ENCODE measurements at places on chromosomes 7 and 10.

GRCh38 chr7:21642422-21642821 is 99.6 kb downstream of the DNAH11 start:
- DNase-seq = no peak

- no peak for DNase-seq
These were observed 24.0 kb upstream of the RHOBTB1 start for GRCh38 chr10:60967854-60968484.

DNA sequence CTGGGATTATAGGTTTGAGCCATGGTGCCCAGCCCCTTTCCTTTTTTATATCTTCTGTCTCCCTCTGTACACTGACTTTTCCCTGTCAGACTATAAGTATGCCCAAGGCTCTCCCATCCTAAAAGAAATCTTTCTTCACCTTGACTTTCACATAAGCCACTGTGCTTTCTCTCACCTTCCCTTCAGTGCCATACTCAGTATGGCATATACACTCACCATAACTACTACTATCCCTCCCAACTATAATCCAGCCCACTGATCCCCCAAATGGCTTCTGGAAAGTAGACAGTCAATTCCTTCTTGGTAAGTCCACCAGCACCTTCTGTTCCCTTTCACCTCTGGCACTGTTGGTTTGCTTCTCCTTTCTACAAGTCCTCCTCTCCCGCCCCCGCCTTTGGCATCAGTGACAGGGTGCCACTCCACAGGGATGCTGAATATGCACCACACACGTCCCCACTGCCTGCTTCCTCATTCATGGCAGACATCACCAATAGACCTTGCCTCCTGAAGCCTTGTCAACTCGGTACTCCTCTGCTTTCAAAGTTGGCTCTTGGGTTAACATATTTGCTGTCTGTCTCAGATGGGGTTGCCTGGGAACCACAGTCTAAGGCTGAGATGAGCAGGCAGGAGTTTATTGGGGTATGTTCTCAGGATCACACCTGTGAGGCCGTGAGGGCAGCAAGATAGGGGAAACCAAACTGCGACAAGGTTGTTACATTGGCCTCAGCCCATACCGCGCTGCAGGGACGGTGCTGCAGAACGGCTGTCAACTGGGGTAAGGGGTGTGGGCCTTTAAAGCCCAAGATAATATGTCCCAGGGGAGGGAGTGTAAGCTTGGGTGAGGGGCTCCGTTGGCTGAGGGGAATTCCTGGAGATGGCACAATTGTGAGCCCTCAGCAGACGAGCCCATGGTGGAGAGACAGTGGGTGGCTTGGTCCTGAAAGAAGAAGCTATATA is 7.2 kb upstream of the PSAP start:
- no peak for DNase-seq

GRCh38 chr10:3123571-3124411 is 48.8 kb downstream of the PITRM1 start:
- no peak for DNase-seq

DNA sequence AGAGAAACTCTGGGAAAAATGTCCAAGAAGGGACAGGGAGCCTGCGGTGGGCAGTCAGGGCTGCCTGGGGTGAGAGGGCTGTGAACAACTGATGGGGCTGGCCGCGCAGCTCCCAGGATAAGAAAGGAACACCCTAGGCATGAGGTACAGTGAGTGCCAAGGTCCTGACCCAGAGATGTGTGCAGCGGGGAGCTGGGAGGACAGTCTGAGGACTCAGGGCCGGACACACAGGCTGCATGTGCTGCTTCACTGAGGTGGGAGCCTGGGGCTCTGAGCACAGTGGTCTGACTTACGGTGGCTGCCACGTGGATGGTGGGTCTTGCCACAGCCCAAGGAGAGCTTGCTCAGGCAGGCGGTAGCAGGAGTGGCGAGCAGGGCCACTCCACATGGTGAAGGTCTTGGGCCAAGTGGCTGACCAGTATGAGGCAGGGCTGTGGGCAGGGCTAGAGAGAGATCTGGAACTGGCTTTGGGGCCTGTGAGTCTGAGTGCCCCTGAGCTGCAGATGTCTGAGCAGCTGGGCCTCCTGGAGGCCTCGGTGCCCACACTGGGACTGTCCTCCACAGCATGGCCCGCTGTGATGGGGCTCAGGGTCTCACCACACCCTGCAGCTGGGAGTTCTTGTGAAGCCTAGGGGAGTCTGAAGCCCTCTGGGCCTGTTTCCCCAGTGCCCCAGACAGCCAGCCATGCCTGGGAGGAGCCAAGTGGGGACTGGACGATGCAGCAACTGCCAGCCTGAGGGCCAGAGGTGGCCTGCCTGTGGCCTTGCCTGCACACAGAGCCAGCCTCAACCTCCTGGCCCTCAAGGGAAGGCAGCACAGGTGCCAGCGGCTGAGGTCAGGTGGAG is 60.3 kb downstream of the RASGEF1A start:
- no peak for DNase-seq

- DNase-seq = no peak
These were observed 57.4 kb downstream of the TMEM209 start for GRCh38 chr7:130147710-130148325.

GRCh38 chr10:77637532-77638320 is at the start of gene KCNMA1:
Gene KCNMA1 (minus strand): TSS chr10:77637808.
- no peak for DNase-seq

GRCh38 chr7:32347244-32347828 is 142.8 kb downstream of the LSM5 start:
- DNase-seq = no peak

DNA sequence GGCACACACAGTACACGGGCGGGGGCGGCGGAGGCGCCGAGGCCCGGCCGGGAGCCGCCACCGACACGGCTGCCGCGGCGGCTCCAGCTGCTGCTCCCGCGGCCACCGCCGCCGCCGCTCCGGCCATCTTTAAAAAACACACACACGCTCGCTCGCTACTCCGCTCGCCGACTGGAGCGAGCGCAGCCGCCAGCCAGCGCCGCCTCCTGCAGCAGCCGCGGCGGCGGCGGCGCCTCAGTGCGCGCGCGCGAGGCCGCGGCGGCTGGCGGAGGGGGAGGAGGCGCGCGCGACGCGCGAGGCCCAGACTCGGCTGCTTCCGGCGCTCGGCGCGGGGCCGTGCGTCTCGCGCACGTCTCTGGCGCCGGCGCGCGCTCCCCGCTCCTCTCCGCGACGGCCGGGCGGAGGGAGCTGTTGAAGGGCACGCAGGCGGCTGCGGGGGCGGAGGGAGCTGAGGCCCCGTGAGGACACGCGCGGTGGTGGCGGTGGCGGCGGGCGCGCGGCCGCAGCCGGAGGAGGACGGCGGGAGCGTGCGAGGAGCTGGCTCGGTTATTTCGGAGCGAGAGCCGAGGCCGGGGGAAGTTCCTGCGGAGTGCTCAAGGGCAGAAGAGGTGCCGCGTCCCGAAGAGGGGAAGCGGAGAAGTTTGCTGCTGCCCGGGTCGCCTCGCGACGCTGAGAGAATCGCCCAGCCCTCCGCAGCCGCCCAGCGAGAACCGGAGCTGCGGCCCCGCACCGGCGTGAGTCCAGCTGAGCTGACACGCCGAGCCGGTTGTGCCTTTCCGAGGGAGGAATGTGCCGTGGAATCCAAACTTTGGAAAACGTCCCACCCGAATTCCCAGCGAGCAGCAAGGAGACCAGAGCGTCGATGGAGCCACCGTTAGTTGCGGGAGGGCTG is at the start of gene KDM7A:
KDM7A (minus strand) TSS at position 173 of the 892 bp plus-strand sequence; CDS start at position 127, 46 bp downstream.
- DNase-seq = peak; percentile 57

GRCh38 chr10:130725474-130725970 is 586.0 kb downstream of the TCERG1L start:
- no peak for DNase-seq

DNA sequence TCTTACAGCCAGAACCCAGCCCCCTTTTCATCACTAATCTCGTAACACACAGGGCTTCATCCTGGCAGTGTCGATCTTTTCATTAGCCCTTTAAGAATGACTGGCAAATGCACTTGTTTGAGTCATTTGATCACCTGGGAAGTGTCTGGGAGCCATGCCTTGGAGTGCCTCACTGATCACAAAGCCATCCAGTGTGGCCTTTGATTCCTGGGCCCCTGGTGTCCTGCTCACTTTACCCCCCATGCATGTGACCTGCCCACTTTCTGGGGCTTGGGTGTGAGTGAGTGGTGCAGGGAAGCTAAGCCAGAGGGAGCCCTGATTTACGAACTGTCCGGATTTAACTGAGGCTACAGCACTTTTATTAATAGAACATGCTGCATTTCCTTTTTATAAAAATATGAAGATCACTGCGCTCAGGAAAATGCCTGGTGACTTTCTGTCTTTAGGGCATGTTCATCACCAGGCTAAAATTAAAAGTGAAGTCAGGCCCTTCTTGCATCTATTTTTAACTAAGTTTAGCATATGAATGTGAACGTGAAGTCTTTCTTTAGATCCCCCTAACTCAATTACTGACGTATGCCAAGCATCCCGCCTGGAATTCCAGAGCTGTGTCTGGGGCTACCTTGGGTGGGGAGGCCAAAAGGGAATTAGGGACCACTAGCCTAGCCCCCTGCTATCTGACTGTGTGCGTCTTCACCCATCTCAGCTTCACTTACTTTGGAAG is 23.6 kb downstream of the RBM20 start:
- DNase-seq = no peak

Data from urinary bladder (tissue), 4 donors.